Activated CD8-positive, alpha-beta T cell treated with anti-CD3 and anti-CD28 coated beads for 36 hours (primary cell): ENCODE measurements at places on chromosomes 5 and 9. TPM values are rescaled to one million over a fixed set of nuclear protein-coding genes. Genes with fewer than 3 reads are reported as not detected.

GRCh38 chr5:158513490-158514318 lies 586.0 kb downstream of the EBF1 start:
- no peak for DNase-seq

GRCh38 chr9:135565636-135566035 lies 4.1 kb downstream of the PAEP start:
- no peak for DNase-seq

GRCh38 chr9:89522261-89522958 lies 24.5 kb upstream of the SEMA4D start:
- DNase-seq, result peak; percentile 88

DNA sequence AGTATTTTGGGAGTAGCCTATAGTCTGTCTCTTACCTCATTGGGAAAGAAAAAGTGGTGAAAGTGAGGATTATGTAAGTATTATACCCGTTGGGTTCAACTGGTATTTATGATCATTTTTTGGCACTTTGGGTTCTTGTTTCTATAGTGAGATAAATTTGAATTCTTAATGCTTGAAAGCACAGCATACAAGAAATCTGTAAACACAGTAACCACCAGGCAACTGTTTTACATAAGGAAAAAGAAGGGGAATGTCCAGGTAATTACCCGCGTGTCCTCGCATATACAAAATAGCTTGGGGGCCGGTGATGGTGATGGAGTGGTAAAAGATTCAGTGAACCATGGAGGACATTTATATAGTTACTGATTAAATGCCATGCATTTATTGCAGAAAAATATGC lies 60.5 kb downstream of the BASP1 start:
- no peak for DNase-seq

DNA sequence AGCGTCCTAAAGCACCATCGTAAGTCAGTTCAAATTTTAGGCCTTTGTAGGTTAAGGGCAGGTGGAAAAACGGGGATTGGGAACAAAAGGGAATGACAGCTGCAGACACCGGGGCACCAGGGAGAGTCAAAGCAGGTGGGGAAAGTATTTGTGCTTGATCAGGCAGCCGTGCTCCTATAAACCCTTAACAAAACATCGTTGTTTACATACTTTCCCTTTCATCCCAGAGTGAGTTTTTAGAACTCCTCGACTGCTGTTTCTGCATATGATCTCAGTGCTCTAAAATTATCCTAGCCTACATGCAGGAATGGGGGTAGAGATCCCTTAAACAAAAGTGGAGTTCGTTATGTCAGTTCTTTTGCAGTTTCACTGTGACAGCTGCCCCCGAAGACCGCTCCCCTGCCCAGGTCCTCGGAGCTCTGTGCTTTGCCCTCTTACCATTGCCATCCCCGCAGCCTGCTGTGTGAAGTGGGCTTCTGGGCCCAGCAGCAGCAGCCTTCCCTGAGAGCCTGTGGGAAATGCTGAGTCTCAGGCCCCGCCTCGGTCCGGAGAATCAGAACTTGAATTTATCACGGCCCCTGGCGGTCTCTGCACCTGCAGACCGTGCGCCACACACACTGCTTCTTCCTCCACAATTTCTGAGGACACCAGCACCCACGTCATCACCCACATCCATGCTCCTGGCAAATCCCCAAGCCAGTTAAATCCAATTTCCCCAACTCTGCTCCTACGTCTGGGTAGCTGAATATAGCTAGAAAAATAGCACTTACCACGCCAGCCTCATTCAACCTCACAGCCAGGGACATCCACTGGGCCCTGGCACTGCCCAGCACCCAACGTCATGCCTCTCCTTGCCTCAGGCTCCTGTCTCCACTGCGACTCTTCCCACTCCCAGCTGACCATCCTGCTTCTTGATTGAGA lies 86.8 kb downstream of the NSUN2 start:
- DNase-seq, result no peak

GRCh38 chr9:116594547-116594946 lies 92.6 kb upstream of the TRIM32 start:
- no peak for DNase-seq

DNA sequence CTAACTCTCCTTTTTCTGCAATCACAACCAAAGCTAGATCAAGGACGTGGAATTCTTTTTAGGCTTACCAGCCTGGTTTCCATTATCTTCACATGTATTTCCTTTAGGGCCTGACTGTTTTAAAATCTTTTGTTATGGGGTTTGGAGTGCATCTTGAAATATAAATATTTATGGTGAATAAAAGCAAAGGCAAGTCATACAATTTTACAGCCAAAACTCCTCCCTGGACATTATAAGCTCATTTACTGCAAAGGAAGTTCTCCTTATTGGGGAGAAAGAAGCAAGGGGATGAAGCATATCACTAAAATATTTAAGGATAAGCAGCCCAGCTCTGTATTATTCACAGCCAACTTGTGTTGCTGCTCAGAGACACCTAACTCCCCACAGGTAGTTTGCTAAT lies 132.2 kb upstream of the TARS1 start:
- DNase-seq, result no peak

- DNase-seq, result no peak
Observed at GRCh38 chr9:84866396-84867175, 197.1 kb downstream of the NTRK2 start.

DNA sequence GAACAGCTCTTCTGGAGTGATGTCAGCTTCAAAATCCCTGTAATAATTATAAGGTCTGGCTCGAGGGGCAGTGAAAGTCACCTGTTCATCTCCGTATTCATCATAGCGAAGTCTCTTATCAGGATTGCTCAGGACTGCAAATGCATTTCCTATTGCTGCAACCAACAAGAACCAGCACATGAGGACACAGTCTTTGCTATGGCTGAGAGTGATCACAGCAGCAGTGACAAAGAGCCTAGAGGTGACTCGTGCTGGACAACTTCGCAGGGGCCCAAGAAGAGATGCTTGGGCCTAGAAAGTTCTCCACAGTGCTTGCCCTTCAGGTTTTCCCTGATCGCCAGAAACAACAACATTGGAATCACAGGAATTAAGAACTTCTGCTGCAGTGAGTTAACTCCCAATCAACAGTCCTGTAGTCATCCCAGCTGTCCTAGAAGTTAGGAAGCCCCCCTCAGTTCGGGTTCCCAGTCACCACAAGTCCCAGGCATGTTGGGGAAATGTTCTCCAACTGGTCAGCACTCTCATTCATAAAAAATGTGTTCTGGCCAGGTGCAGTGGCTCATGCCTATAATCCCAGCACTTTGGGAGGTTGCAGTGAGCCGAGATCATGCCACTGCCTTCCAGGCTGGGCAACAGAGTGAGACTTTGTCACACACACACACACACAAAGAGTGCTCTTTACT lies 13.0 kb downstream of the DNAJC18 start:
- no peak for DNase-seq

DNA sequence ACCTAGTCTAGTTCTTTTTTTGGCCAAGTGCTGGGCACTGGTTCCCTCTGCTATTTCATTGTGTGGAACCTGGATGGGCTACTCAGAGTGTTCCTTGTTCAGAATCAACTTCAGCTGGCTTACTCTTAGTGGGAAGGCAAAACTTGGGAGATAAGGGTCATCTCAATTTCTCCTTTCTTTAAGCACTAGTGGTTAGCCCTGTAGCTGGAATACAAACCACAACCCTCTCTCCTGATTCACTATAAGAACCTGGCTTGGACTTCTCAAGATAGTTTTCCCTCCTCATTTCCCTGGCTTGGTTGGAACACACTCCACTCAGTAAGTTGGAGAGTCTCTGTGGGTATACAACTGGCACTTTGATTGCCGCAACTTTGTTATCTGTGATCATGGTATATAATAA lies 35.1 kb downstream of the GRIA1 start:
- no peak for DNase-seq

- DNase-seq, result no peak
Observed at GRCh38 chr9:121199921-121200320, 1.7 kb downstream of the RAB14 start.

DNA sequence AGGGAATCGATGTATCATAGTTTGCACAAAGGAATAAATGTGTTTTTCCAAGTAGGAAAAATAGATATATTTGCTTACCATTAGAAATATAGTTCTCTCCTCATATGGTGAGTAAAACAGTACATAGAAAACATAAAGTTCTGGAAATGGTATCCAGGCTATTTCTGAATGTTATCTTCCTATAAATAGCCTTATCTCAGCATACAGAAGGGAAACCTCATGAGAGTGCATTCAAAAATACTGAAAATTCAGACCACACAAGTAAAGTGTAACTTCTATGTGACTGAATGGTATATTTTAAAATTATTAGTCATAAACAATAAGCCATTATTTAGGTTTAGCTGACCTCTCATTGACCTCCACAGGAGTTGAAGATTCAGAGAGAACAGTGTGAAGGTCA lies 43.5 kb downstream of the MOCS2 start:
- no peak for DNase-seq

GRCh38 chr5:124343451-124343867 lies 403.0 kb downstream of the ZNF608 start:
- DNase-seq, result no peak

DNA sequence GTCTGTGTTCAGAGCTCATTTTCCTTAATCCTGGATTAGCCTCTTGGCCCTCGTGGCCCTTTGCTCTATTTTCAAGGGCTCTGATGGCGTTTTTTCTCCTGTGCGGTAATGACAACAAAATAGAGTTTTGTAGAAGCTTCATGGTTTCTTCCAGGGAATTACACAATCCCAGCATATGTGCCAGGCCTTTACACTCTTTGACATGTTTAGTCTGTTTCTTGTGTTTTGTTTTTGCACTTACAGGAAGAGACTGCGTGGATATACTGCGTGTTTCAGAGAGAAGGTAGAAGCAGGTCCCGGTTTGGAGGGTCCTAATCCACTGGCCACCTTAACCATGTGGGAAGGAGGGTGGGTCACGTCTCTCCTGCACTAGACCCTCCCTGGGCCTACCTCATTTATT lies 400.2 kb upstream of the IRX4 start:
- DNase-seq, result no peak

- DNase-seq, result peak; percentile 53
Observed at GRCh38 chr5:14223372-14223771, 80.2 kb downstream of the TRIO start.

DNA sequence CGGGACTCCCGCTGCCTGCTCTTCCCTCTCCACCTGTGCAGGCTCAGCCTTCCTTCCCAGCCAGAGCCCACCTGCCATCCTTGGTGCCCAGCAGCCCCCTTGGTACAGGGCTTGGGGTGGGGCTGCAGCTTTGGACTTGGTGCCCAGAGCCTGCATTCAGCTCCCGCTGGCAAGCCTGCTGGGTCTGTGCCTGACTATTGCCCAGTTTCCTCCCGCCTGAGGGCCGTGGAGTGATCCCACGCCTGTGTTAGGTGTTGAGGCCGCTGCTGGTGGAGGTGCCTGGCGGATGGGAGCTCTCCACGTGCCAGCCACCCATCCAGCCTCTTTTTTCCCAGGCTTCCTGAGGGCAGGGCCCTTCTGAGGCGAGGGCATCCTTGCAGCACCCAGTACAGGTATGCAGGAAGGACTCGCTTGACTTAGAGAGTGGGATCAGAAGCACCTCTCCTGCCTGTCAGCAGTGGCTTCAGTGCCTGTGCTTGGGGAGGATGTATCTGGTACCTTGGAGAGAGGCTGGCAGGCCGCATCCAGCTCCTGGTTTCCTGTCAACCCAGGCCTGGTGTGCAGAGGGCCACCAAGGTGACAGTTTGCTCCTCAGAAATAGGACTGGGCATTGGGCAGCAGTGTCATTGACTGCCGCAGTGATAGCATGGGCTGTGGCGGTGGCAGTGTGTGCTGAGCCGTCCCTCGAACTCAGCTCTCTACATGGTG lies 7.8 kb downstream of the RXRA start:
- no peak for DNase-seq

GRCh38 chr9:112332977-112333638 lies at the start of gene PTBP3:
Gene PTBP3 (minus strand): TSS chr9:112333619. CDS start chr9:112297865, 35,754 bp downstream.
- DNase-seq, result peak; percentile 82

DNA sequence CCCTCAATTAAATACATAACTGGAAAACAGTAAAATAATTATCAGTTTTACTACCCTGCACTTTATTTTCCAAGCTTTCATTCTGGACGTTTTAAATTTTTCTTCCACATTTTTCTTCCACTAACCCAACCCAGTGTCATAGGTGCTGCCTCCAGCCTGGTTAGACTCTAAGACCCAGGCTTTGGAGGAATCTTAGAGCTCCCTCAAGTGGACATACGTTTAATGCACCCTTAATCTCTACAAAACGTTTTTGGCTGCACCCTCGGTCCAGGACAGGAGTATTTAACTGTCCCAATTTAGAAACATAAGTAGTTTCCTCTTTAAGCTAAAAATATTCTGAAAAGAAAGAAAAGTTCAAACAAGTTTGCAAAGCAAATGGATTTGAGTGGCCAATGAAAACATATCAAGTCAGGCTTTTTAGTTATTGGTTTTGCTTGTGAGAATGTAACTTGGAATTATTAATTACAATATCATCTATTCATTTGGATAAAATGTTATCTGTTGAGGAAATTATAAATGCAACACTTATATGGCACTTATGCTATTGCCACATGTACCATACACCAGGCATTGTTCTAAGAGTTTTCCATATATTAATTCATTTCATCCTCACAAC lies 38.9 kb downstream of the CDH6 start:
- peak; percentile 2 for DNase-seq

DNA sequence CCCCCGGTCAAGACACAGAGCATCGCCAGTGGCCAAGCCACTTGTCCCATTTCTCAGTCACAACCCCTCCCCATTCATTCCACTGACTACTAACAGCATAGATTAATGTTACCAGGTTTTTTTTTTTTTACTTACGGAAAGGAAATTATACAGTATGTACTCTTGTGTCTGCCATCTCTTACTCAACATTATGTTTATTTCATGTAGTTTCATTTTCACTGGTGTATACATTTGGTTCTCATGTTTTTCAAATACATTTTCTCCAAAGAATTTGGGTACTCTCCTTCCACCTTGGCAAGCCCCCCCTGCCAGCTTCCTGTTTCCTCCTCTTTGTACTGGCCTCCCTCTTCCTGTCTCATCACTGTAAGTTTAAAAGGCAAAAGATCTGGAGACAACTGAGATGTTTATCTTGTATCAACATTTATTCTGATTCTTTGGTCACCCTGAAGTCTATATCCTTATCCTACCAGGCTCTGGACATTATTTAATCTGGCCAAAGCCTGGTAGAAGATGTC lies 207.3 kb downstream of the SAXO1 start:
- no peak for DNase-seq

DNA sequence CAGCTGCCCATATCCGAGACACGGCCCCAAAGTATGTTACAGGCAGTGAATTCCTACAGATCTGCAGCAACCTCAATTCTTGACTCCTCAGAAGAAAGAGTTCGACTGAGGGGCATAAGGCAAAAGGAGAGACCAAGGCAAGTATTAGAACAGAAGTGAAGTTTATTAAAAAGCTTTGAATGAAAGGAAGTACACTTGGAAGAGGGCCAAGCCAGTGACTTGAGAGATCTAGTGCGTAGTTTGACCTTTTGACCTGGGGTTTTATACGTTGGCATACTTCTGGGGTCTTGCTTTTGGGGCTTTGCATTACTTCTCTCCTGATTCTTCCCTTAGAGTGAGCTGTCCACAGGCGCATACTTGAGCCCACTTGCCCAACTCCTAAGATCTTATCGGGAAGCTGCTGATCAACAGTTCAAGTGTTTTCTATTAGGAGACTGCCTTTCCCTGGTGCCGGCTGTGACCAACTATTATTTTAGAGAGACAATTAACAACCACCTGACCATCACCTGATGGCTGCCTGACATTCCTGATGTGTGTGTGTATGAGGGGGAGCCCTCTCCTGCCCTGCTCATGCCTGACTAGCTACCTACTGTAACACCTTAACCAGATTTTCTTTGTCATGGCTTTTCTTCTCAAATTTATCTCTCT lies 1.5 kb upstream of the DEPDC1B start:
- DNase-seq, result no peak

The ZFP37 gene
- total RNA-seq, result 1.3 TPM

The SHC3 gene
- not detected for total RNA-seq

The CSF1R gene
- not detected for total RNA-seq

The SLC6A3 gene
- not detected for total RNA-seq

The ZNF300 gene
- total RNA-seq, result 1.2 TPM

The ST8SIA4 gene
- 34.1 TPM for total RNA-seq

The PTPDC1 gene
- 4.9 TPM for total RNA-seq

The CDC25C gene
- 14.6 TPM for total RNA-seq
